ENCODE measurements at places on chromosomes 11 and 22. TPM values are rescaled to one million over a fixed set of nuclear protein-coding genes. Genes with fewer than 3 reads are reported as not detected.

DNA sequence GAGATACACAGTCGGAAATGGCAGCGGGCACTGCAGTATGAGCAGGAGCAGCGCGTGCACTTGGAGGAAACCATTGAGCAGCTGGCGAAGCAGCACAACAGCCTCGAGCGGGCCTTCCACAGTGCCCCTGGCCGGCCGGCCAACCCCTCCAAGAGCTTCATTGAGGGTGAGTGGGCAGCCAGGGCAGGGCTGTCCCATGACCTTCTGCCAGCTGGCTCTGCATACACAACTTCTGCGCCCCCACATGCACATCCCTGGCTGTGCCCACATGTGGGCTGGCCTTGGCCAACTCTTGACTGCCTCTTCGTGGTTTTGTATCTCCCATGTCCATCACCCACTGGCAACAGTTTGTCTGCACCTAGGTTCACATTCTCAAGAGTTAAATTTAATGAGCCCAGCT is 81.1 kb downstream of the MORC2 start:
- no peak for DNase-seq
- H3K27ac ChIP-seq, result no peak overlapping the region
- no peak overlapping the region for H3K4me3 ChIP-seq
- H3K4me1 ChIP-seq, result no peaks in the 10 kb centered on the region

DNA sequence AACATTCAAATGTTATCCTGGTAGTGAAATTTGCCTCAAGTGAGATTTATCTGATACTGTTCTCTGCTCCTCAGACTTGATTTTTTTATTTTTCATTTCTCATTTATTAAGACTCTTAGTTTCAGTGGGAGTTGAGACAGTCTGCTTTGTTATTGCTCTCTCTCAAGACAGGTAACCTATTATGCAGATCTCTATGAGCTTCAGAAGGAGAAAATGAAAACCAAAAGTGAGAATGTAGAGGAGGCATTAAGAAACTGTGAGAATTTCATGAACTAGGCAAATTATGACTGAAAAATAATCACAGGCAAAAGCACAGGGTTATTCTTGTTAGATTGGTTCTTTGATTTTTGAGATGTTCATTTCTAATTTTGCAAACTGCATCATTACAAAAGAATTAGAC is 290.0 kb upstream of the CHORDC1 start:
- no peaks in the 10 kb centered on the region for H3K4me1 ChIP-seq
- no peak overlapping the region for H3K27ac ChIP-seq
- no peaks in the 10 kb centered on the region for H3K27me3 ChIP-seq
- no peak overlapping the region for H3K4me3 ChIP-seq

- no peak overlapping the region for H3K27ac ChIP-seq
- no peak for DNase-seq
- no peaks in the 10 kb centered on the region for H3K36me3 ChIP-seq
- H3K4me3 ChIP-seq, result no peak overlapping the region
- no peaks in the 10 kb centered on the region for H3K4me1 ChIP-seq
- no peaks in the 10 kb centered on the region for H3K27me3 ChIP-seq
Observed at GRCh38 chr11:121207485-121208115, 85.0 kb upstream of the SC5D start.

DNA sequence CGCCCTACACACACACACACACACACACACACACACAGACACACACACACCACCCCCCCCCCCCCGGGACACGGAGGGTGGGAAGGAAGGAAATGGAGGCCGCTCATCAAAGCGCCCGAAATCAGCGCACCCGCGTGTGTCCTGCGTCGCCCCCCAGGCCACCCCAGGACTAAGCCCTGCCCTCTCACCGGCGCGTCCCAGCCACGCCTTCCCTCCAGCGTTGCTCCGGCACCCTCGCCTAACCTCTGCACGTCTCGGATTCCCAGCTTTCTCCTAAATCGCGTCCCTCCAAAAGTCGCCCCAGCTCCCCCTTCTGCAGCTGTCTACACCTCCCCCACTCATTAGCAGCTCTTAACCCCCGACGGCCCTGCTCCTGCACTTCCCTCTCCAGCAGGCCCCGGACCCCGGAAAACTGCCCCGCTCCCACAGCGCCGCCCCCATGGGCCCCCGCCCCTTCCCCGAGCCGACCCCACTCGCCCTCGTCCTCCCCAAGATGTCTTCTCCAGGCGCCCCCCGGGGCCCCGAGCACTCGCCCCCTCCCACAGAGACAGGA is 557 bp downstream of the PACSIN2 start:
- H3K27ac ChIP-seq, result peak overlapping the region; percentile 40
- DNase-seq, result peak; percentile 29
- H3K36me3 ChIP-seq, result no peaks in the 10 kb centered on the region
- H3K27me3 ChIP-seq, result no peaks in the 10 kb centered on the region
- peak overlapping the region; percentile 96 for H3K4me3 ChIP-seq
- peaks cover 17% of the 10 kb centered on the region for H3K4me1 ChIP-seq

The TMX2 gene
- total RNA-seq, result 66.3 TPM

DNA sequence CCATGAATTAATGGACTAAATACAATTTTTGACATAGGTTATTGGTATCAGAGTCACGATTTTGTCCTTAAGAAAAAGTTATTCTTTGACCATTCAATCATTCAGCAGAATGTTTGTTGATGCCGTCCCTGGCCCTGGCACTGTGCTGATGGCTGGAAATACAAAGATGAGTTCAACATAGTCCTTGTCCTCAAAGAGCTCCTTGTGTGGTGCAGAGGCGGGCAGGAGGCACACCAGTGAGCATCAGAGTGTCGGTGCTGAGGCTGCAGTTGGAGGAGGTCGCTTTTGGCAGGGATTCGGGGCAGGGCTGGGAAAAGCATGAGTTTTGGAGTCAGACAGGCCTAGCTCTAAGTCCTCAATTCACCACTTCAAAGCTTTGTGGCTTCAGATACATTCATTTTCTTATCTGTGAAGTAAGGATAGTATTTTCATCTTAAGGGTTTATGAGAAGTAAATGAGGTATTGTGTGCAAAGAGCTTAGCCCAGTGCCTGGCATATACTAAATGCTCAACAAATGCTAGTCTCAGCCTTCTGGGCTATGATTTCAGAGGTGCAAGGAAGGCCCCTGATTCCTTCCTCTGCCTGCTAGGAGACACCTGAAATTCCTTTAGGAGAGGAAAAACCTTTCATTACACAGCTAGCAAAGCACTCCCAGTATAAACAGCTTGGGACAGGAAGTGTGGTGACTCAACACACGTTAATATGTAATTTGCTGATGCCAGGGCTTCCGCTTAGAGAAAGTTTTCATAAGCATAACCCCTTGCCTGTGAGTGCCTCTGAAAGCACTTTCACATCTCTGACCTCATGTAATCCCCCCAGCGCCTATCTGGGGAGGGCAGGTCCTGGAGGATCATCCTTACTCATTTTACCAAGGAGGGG is 113.8 kb downstream of the NECTIN1 start:
- H3K4me3 ChIP-seq, result no peak overlapping the region
- DNase-seq, result peak; percentile 88
- H3K4me1 ChIP-seq, result peaks cover 44% of the 10 kb centered on the region
- no peaks in the 10 kb centered on the region for H3K36me3 ChIP-seq
- H3K27me3 ChIP-seq, result no peaks in the 10 kb centered on the region
- H3K27ac ChIP-seq, result peak overlapping the region; percentile 89

The CHRM1 gene
- not detected for total RNA-seq

The MED17 gene
- total RNA-seq, result 40.6 TPM

- H3K27ac ChIP-seq, result no peak overlapping the region
- H3K4me3 ChIP-seq, result no peak overlapping the region
- peaks cover 10% of the 10 kb centered on the region for H3K4me1 ChIP-seq
- H3K27me3 ChIP-seq, result peaks cover 15% of the 10 kb centered on the region
- H3K36me3 ChIP-seq, result peaks cover 2% of the 10 kb centered on the region
Observed at GRCh38 chr22:29701155-29701999, 18.4 kb upstream of the CABP7 start.

The OR5A1 gene
- not detected for total RNA-seq

The PTPRCAP gene
- total RNA-seq, result not detected

DNA sequence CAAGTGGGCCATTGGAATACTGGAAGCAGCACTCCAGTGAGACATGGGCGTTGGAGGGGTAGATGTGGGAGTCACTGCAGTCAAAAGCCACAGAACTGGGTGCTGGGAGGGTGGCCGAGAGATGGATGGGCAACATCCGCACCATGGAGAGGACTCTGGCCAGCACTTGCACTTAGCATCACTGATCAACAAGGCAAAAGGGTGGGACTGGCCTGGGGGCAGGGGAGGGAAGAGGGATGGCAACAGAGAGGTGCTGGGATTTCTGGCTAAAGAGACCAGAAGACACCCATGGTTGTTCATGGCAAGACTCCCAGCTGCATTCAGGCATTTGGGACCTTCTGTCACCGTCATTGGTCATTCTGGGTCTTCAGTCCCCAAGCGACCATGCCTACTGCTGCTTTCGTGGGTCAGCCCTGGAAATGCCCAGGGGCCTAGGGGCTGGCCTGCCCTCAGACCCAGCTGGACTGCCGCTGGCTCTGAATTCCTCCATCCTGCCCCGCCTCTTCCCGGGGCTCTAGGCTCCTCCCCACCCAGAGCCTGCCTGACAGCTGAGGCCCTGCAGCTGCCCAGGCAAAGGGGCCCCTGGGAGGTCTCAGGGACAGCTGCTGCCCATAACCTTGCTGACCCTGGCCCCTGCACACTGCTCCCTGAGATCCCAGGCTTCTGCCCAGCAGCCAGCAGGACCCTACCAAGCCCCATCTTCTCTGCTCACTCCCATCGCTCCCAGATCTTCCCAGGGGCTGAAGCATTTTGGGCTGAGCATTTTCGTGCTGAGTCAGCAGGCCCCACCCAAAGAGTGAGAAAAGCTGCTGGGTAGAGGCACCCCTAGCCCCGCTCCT is 13.0 kb upstream of the CDC42EP2 start:
- H3K36me3 ChIP-seq, result no peaks in the 10 kb centered on the region
- H3K4me3 ChIP-seq, result no peak overlapping the region
- H3K27ac ChIP-seq, result no peak overlapping the region
- H3K27me3 ChIP-seq, result no peaks in the 10 kb centered on the region
- DNase-seq, result no peak
- H3K4me1 ChIP-seq, result no peaks in the 10 kb centered on the region

GRCh38 chr22:47249370-47249928 is 487.0 kb downstream of the TBC1D22A start:
- no peak for DNase-seq
- no peaks in the 10 kb centered on the region for H3K4me1 ChIP-seq
- H3K27me3 ChIP-seq, result no peaks in the 10 kb centered on the region
- no peak overlapping the region for H3K27ac ChIP-seq
- H3K4me3 ChIP-seq, result no peak overlapping the region

DNA sequence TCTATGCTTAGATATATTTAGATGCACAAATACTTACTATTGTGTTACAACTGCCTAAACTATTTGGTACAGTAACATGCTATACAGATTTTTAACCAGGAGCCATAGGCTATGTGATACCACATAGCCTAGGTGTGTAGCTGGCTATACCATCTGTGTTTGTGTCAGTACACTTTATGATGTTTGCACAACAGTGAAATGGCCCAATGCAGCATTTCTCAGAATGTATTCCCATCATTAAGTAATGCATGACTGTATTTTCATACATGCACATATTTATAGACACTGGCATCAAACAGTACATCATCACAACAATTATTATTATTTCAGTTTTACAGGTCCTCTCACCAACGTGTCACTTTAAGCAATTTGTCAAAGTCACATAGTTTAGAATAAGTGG is 979.5 kb upstream of the TENM4 start:
- no peak overlapping the region for H3K27ac ChIP-seq
- DNase-seq, result no peak
- no peaks in the 10 kb centered on the region for H3K27me3 ChIP-seq

- no peak for DNase-seq
- H3K27ac ChIP-seq, result no peak overlapping the region
- peaks cover 19% of the 10 kb centered on the region for H3K4me1 ChIP-seq
- H3K4me3 ChIP-seq, result no peak overlapping the region
- peaks cover 3% of the 10 kb centered on the region for H3K27me3 ChIP-seq
- peaks cover 16% of the 10 kb centered on the region for H3K36me3 ChIP-seq
Observed at GRCh38 chr11:124625504-124626168, 3.0 kb downstream of the TBRG1 start.

DNA sequence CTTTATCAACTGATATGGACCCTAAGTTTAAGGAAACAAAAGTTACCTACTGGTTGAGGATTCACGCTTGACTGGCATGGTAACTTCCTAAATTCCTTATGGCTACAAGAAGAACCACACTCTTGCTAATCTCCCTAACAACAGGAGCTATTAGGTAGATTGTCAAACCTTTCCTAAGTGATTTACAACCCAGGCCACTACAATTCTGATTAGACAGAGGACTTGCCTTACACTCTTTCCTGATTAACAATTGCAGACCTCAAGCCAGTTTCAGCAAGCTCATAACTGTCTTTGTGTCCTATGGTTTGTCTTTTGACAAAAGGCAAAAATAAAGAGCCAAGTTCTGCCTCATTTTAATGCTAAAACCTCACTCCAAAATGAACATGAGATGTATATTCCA is 16.3 kb downstream of the OR52K2 start:
- H3K4me3 ChIP-seq, result no peak overlapping the region
- no peaks in the 10 kb centered on the region for H3K4me1 ChIP-seq
- no peaks in the 10 kb centered on the region for H3K36me3 ChIP-seq
- H3K27ac ChIP-seq, result no peak overlapping the region

All from endothelial cell of umbilical vein (primary cell).